Left cardiac atrium (tissue), 4 donors: ENCODE measurements at places on chromosomes 2 and 18. TPM values are rescaled to one million over a fixed set of nuclear protein-coding genes. Genes with fewer than 3 reads are reported as not detected.

DNA sequence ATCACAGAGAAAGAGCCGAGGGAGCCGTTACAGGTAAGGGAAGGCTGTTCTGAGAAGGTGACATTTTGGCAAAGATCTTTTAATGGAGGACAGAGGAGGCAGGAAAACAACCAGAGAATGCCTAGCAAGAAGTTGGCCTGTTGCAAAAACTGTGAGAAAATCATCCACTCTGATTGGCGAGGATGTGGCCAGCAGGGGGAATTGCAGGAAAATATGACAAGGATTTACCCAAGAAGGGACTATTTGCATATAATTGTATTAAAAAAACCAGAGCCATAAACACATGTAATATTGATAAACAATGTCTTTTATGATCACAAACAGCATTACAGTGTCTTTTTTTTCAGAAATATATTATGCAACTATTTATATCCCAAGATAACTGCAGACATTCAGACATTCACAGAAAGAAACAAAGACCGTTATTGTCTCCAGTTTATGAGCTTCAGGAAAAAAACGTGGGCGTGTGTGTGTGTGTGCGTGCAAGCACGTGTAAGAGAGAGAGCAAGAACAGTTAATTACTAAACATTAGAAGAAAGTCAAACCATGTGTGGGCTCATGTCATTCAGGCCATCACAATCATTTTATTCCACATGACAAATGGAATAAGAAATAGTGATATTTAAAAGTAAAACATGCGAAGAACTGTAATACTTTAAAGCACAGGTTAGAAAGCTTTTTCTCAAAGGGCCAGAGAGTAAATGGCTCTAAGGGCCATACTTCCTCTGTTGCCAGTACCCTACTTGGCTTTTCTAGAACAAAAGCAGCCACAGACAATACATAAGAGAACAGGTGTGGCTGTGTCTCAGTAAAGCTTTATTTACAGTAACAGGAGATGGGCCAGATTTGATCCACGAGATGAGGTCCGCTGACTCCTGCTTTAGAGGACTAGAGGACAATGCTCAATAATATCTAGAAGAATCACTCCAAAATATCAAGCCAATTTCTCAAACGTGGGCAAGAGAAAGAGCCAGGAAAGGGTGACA lies 324.1 kb downstream of the DLGAP1 start:
- DNase-seq: no peak

GRCh38 chr2:42298132-42298531 lies 62.9 kb downstream of the COX7A2L start:
- DNase-seq: no peak

GRCh38 chr2:127080938-127081755 lies 25.8 kb downstream of the BIN1 start:
- DNase-seq: peak; percentile 49

- DNase-seq: no peak
Observed at GRCh38 chr2:139031722-139032121, 251.5 kb upstream of the NXPH2 start.

GRCh38 chr2:63522950-63523349 lies 65.3 kb downstream of the WDPCP start:
- no peak for DNase-seq

DNA sequence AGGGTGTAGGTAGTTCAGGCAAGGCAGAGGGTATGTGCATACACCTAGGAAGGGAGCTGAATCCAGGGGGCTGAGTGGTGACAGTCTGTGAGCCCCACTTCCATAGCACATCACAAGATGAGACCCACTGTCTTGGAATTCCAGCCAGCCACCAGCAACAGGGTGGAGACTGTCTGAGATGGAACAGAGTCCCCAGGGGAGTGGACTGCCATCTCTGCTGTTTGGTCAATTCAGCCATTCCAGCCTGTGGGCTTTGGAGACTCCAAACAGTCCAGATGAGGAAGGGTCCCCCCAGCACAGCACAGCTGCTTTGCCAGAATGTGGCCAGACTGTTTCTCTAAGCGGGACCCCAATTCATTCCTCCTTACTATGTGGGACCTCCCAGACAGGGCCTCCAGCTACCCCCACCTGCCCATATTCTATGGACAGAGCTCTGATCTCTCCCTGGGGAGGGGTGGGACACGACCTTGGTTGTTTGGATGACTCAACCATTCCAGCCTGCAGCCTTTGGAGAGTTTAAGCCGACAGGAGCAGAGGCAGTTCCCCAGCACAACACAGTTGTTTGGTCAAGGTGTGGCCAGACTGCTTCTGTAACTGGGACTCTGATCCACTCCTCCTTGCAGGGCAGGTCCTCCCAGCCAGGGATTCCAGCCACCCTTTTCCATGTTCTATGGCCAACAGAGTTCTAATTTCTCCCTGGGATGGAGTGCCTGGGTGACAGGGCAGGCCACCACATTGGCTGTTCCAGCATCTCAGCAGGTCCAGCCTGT lies 178.0 kb downstream of the RND3 start:
- no peak for DNase-seq

DNA sequence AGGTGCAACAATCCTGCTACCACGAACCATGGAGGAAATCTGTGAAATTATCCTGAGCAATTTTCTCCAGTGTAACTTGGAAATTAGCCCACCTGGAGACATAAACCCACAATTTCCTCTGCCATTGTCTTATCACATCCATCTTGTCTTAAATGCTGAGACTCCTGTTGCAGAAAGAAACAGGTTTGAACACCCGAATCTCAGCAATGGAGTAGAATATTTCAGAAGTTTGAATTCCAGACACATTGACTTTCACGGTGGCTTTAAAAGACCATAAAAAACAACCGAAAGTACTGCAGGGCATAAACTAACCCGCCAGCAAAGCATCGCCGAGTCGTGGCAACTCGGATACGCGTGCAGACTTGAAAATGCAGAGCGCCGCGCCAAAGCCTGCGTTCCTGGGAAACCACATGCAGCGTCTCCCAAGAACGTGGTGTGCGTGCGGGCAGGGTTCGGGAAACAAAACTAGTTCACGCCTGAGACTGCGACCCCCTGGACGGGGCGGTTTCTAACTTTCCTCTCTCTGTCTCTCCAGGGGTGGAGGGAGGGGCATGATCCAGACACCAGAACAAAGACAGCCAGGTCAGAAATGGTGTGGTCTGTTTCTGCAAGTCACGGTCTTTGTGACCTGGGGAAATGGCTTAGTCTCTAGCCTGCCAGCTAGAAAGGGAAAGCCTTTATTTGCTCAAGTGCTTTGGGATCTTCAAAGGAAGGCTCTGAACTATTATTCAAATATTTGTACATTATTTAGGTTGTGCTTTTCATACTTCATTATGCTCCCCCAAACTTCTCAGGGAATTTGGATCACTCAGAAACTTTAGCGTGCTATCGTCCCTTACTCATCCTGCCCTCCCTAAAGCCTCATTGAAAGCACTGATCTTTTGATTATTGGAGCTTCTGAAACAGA lies 26.9 kb upstream of the KCTD1 start:
- peak; percentile 57 for DNase-seq

DNA sequence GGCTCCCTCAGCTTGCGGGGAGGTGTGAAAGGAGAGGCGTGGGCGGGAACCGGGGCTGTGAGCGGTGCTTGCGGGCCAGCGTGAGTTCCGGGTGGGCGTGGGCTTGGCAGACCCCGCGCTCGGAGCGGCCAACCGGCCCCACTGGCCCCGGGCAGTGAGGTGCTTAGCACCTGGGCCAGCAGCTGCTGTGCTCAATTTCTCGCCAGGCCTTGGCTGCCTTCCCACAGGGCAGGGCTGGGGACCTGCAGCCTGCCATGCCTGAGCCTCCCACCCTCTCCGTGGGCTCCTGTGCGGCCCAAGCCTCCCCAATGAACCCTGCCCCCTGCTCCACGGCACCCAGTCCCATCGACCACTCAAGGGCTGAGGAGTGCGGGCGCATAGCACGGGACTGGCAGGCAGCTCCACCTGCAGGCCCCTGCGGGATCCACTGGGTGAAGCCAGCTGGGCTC lies 48.2 kb downstream of the RNF138 start:
- no peak for DNase-seq

DNA sequence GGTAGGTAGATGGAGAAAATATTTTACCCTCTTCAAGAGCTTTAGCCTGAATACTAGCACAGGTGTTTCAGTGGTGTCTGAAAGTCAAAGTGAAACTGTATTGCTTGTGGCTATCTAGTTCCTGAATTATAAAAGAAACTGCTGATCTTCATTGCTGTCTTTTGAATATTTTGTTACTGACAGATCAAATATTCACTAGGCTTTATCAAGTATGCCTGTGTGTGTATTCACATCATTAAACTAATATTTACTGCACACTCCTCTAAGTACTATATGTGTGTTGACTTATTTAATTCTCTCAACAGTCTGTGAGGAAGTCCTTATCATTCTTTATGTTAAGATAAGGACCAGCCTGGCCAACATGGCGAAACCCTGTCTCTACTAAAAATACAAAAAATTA lies 139.6 kb downstream of the SOCS6 start:
- DNase-seq: no peak

DNA sequence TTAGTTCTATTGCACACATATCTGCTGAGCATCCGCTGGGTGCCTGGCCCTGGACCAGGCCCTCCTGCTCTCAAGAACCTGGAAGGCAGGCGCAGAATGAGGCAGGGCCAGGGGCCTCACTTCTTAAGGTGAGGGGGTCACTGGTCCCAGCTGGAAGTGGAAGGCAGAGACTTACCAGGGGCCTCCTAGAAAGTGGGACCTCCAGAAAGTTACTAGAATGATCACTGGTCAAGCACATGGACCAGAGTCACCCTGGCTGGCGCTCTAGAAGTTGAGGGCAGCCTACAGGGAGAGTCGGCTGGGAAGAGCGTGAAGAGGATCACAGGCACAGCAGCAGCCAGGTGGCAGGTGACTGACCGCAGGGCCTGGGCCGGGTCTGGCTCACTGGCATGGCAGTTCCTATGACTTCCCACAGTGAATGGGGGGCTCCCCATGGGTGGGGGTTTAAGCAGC lies 26.1 kb upstream of the MAL start:
- DNase-seq: no peak

DNA sequence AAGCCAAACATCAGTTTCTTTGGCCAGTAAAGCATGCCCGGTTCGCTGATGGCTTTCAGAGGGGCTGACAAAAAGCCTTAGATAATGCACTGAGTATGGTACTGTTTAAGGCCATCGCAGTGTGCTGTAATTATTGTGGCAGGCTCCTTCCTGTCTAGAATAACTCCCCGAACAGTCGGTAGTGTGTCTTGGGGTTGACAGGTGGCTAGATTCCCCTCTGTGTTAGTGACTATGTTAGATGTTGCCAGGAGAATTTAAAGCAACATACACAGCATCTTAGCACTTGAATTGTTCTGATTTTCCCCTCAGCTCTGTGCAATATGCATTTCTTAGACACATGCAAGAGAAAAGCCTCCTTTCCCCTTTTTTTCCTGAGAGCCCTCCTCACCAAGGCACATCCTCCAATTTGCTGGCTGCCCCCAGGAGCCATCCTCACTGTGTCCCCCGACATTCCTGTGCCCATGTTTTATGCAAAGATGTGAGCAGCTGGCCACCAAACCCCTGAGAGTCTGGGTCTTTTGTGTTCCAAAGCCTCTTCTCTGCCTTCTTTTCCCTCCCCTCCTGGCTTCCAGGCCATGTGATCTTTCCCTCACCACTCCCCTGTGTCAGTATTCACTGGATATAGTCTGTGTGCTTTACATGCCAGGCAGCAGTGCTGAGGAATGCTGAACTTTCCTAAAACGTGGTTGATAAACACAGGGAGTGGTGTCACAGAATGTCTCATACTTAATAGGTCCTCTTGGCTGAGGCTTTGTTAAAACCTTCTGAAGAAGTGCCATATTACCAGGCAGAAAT lies 331.5 kb downstream of the HRH4 start:
- no peak for DNase-seq

DNA sequence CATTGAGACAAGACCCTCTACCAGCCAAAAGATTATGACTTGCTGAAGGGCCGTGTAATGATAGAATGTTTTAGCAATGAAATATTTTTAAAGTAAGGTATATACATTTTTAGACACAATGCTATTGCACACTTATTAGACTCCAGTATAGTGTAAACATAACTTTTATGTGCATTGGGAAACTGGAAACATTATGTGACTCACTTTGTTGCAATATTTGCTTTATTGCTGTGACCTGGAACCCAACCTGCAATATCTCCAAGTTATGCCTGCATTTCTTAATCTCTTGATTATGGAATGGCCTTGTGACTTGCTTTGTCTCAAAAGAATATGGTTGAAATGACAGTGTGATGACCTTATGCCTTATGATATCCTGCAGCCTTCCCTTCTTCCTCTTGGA lies 502.0 kb downstream of the EPHA4 start:
- no peak for DNase-seq

DNA sequence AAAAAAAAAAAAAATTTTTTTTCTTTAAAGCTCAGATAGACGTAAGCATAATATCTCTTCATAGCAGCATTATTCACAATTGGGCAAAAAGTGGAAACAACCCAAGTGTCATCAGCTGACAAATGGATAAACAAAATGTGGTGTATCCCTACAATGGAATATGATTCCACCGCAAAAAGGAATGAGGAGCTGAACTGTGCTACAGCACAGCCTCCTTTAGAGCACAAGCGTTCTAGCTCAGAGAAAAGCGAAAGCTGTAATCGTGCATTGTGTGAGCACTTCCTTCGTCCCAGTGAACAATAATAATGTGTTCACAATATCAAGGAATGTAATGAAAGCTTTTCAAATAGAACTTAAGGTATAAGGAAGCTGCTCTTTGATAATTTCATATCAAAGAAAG lies 11.7 kb upstream of the CHMP1B start:
- DNase-seq: no peak

- no peak for DNase-seq
Observed at GRCh38 chr2:174738841-174739240, 25.4 kb downstream of the CHRNA1 start.

DNA sequence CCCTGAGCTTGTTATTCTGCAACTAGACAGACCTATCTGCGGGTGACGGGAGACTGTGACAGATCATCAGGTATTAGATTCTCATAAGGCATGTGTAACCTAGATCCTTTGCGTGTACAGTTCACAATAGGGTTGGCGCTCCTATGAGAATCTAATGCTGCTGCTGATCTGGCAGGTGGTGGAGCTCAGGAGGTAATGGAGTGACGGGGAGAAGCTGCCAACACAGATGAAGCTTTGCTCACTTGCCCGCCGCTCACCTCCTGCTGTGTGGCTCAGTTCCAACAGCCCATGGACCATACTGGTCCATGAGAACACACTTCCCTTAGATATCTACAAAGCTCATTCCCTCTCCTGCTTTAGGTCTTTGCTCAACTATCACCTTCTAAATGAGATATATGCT lies 198.2 kb upstream of the SMAD7 start:
- no peak for DNase-seq

- DNase-seq: peak; percentile 90
Observed at GRCh38 chr2:111897924-111898702, at the start of gene MERTK. TSS of gene MERTK (plus strand) at chr2:111898607. CDS start at chr2:111898736, 129 bp downstream.

GRCh38 chr2:19733951-19734425 lies 167.8 kb downstream of the TTC32 start:
- DNase-seq: no peak

The UGT1A5 gene
- not detected for total RNA-seq

The ANKRD62 gene
- not detected for total RNA-seq

The GKN1 gene
- total RNA-seq: not detected

The TMEM169 gene
- total RNA-seq: 0.27 TPM

The MOCOS gene
- 1.4 TPM for total RNA-seq
